H7 (cell line): ENCODE measurements at places on chromosomes 7 and 10. TPM values are rescaled to one million over a fixed set of nuclear protein-coding genes. Genes with fewer than 3 reads are reported as not detected.

DNA sequence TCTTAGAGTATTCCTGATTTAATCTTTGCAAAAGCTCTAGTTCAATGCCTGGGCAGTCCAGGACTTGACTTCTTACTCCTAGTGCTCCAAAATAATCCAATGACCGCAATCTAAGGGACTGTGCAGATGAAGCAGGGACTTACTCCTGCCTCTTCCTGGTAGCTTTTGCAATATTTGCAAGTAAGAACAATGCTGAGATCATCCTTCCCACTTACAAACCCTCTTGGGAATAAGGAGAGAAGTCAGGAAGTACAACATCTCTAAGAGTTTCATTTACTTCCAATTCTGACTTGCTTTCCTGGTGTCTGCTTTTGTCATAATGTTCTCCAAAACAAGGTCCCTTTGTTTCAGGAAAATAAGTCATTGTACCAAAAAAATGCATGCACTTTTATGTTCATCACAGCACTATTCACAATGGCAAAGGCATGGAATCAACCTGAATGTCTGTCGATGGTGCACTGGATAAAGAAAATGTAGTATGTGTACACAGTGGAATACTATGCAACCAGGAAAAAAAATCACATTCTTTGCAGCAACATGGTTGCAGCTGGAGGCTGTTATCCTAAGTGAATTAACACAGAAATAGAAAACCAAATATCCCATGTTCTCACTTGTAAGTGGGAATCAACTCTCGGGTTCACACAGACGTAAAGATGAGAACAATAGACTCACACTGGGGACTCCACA lies 7.1 kb upstream of the KCNMA1 start:
- DNase-seq, result no peak

DNA sequence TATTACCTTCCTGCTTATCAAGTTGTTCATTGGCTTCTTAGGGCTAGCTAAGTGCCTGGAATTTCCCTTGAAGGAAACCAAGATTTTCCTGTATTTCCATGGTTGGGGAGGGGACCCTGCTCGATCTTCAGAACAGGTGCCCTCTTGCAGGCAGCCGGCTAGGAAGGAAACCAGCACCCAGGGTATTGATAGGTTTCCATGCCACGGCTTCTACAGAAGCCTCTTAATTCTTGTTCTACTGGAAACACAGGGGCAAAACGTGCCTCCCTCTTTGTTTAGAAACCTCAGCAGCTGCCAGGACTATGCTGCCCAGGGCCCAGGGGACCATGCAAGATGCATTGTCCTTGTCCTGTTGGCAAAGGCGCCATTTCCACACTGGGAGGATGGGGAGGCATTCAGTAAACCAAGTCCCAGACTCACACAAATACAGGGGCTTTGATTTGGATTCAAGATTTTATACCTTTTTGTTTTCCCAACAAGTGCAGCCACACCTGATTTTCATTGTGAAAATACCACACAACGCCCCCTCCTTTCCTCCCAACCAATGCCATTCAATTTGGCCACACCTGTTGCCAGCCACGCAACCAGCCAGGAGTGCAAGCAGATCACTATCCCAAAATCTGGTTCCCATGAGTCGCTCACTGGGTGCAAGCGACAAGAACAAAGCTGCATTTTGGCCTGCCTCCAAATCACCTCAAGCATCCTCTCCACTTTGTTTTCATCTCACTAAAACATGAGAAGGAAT lies 29.6 kb downstream of the C10orf71 start:
- no peak for DNase-seq

DNA sequence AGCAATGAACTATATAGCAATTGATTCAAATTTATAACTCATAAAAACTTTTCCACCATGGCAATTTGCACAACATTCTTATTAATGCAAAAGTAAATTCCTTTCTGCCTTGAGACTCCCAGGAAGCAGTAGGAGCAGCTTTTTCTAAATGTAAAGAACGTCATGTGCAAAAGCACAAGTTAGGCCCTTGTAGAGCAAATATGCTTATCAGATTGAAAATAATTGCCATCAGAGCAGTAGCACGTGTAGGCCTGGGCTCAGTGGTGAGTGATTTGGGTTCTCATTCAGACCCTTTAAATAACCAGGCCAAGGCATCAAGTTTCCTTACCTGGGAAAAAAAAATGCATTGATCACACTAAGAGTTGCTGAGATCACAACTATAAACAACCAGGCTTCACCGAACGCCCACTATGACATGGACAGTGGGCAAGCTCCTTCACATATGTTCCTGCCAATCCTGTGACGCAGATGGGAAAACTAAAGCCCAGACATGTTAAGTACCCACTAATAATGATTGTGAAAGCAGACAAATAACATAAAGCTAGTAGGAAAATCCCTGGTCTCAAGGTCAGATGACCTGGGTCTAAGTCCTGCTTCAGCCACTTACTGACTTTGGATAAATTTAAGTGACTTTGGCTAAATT lies 22.1 kb upstream of the SAR1A start:
- no peak for DNase-seq

DNA sequence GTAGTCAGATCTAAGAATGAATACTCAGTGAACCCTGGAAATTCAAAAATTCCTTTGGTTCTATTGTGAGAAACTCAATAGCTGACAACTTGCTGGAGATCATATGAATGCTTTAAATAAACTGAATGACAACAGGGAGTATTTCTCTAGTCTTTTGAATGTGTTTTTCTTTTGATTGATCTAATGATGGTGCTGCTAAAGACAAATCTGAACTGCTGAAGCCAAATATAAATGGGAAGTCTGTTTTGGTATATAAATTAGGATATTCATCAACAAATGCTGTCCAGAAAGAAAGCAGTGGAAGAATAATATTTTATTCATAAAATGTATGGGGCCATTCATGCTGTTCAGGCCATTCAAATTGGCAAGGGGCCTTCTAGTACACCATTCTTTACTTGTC lies 79.4 kb downstream of the ITGB1 start:
- no peak for DNase-seq

DNA sequence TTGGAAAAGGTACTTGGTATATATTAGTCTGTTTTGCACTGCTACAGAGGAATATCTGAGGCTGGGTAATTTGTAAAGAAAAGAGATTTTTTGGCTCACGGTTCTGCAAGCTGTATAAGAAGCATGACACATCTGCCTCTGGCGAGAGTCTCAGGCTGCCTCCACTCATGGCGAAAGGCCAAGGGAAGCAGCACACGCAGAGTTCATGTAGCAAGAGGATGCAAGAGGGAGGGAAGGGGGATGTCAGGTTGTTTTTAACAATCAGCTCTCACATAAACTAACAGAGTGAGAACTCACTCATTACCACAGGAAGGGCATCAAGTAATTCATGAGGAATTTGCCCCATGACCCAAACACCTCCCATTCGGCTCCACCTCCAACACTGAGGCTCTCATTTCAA lies 484.8 kb upstream of the DPP6 start:
- DNase-seq, result no peak

DNA sequence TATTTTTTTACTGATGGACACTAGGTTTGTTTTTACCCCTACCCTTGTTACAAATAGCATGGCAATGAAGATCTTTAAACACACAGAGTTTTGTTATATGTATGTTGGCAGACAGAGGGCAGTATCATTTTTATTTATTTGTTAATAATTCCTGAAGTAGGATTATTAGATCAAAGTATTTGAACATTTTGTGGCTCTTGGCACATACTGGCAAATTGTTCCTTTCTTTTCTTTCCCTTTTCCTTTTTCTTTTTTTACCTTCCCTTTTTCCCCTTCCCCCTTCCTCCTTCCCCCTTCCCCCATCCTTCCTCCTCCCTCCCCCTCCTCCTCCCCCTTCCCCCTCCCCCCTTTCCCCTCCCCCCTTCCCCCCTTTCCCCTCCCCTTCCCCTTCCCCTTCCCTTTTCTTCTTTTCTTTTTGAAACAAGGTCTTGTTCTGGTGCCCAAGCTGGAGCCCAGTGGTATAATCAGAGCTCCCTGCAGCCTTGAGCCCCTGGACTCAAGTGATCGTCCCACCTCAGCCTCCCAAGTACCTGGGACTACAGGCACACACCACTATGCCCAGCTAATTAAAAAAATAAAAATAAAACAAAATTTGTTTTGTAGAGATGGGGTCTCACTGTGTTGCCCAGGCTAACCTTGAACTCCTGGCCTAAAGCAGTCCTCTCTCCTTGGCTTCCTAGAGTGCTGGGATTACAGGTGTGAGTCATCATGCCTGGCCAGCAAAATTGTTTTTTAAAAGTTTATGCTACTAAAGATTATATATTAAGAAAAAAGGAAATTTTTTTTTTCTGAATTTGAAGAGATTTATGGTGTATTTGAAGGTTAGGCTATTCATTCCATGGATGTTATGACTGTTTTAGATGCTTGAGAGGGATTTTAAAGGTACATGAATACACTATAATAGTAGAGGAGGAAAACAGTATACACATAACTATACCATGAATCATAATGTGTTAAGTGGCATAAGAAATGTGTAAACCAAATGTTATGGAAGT lies 39.3 kb downstream of the SEPTIN7 start:
- DNase-seq, result no peak

The CALML5 gene
- total RNA-seq, result not detected in 2 replicates

The ARHGEF5 gene
- 10.4 and 15.9 TPM in 2 replicates for total RNA-seq

The LEP gene
- not detected in 2 replicates for total RNA-seq

The CNOT4 gene
- total RNA-seq, result 10.4 and 13.7 TPM in 2 replicates

The SGMS1 gene
- total RNA-seq, result 19.4 and 20.1 TPM in 2 replicates
